ENCODE measurements at places on chromosomes 5 and 9. TPM values are rescaled to one million over a fixed set of nuclear protein-coding genes. Genes with fewer than 3 reads are reported as not detected.

Gene RMRP
- total RNA-seq = 21,585 TPM

Gene RANBP17
- not detected for total RNA-seq

Gene FOXD4L5
- 0.67 TPM for total RNA-seq

Gene MRPS27
- total RNA-seq = 36.6 TPM

Gene BDP1
- total RNA-seq = 47.9 TPM

Gene GRXCR2
- total RNA-seq = not detected

Gene PNPLA7
- 15.5 TPM for total RNA-seq

Gene NDFIP1
- 78.4 TPM for total RNA-seq

Gene ENTREP1
- 0.20 TPM for total RNA-seq

Gene SMIM32
- not detected for total RNA-seq

Gene PCDHA12
- total RNA-seq = not detected

Gene ISL1
- not detected for total RNA-seq

Gene CDC25C
- total RNA-seq = not detected

Gene ANKRD18B
- 1.9 TPM for total RNA-seq

Gene RAD50
- total RNA-seq = 33.3 TPM

Gene PDLIM4
- total RNA-seq = not detected

Gene STPG3
- not detected for total RNA-seq

Gene STARD4
- total RNA-seq = 12.4 TPM

Gene MELK
- total RNA-seq = 0.19 TPM

Gene RGMB
- total RNA-seq = 17.0 TPM

Gene IL5
- not detected for total RNA-seq

Gene TMC1
- total RNA-seq = not detected

Gene LCN2
- not detected for total RNA-seq

Gene C9orf43
- total RNA-seq = 0.87 TPM

Gene FIBCD1
- total RNA-seq = not detected

Gene TMEM215
- not detected for total RNA-seq

Gene NMUR2
- total RNA-seq = not detected

Gene EGR1
- total RNA-seq = 1.1 TPM

Gene LCP2
- total RNA-seq = 291 TPM

Gene PRRT1B
- total RNA-seq = not detected

Gene CDH18
- total RNA-seq = not detected

Gene PLPPR1
- total RNA-seq = not detected

Gene SAXO1
- 0.29 TPM for total RNA-seq

Gene EPB41L4A
- total RNA-seq = 1.00 TPM

Gene C5orf58
- not detected for total RNA-seq

Gene ZDHHC11B
- 8.1 TPM for total RNA-seq

Gene PHF19
- 201 TPM for total RNA-seq
